ENCODE measurements at places on chromosomes 1 and 21.

DNA sequence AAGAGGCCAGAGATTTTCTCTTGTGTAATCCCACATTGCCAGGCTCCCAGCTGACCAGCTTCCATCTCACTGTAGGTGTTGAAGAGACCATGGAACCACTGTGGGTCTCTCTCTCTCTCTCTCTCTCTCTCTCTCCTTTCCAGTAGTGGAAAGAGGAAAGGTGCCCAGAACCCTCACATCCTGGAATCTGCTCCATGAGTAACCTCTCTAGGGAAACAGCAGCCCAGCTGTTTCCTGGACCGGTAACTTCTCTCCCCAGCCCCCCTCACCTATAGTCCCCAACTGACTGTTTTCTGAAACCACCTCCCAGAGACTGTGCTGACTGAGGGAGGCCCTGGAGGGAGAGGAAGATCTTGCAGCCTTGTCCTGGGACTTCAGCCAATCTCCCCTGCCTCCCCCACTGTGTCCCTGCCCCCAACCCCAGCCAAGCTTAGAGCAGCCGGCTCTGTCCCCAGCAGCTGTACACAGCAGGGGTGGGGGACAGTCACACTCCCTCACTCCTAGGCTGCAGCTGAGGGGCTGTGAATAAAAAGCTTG lies 20.6 kb upstream of the SLC45A3 start:
- no peak for DNase-seq

DNA sequence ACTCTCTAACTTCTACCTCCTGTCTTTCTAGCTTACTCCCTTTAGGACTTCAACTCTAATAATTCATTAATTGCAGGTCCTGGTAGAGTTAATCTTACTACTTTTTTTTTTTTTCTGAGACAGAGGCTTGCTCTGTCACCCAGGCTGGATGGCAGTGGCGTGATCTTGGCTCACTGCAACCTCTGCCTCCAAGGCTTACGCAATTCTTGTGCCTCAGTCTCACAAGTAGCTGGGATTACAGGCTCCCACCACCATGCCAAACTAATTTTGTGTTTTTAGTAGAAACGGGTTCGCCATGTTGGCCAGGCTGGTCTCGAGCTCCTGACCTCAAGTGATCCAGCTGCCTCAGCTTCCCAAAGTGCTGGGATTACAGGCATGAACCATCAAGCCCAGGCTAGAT lies 15.7 kb downstream of the BTBD8 start:
- no peak for DNase-seq

GRCh38 chr21:43588957-43589356 lies 70.3 kb downstream of the HSF2BP start:
- DNase-seq: no peak

- no peak for DNase-seq
Observed at GRCh38 chr1:229457436-229457835, 23.5 kb upstream of the ACTA1 start.

DNA sequence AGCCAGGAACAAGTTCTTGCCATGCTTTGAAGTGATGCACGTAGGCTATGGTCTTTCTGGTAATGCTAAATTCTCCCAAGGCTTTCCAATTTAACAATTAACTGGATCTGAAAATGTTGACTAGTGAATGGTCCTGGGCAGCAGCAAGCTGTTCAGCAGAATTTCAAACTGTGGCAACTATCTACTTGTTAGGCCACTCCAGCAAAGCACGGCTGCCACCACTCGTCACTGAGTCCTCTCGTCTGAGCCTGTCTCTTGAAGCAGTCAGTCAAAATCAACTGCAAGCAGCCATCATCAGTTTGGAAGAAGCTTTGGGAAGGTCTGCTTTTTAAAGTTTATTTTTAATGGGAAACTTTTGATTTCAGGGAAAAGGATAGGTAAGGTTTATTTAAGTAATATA lies 6.1 kb downstream of the FLVCR1 start:
- DNase-seq: no peak

DNA sequence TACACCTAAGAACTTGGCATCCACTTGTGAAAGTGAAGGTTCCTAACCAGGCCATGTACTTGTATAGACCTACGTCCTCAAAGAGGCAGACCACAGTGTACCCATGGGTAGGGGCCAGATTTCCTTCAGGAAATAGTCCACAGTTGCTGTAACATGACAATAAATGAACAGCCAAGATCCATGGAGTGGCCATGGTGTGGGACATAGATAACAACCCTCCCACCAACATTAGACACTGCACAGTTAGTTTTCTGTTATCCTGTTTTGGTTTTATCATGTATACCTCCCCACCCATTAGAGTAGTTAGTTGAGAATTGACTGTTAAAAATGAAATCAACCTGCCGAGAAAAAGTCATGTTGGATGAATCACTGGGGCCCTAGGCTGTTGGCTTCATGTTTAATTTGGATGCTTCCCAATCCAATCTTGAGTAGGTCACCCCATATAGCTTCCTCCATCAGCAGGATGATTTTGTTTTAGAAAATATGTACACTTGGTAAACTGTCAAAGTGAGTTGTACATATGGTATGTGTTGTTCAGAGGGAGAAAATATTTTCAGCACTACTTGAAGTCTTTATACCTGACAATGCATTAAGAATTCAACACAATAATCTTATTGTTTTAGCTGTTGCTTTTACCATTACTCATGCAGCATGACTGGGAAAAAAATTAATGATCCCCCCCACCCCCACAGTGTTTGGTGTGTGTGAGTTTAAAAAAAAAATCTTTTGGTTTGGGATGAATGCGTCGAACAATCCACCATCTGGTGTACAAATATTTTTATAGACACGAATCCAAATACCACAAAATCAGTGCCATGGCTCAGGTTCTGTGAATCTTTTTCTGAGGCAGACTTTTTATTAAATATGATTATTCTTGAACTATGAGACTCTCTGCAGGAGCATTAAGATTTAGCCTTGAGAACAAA lies 88.3 kb upstream of the ARHGAP29 start:
- DNase-seq: no peak

GRCh38 chr1:208420696-208421095 lies 176.5 kb upstream of the PLXNA2 start:
- DNase-seq: no peak

Measured in NCI-H146 (cell line).